AG09319 (cell line): ENCODE measurements at places on chromosomes 12 and 14.

- DNase-seq: no peak
These were observed 203.1 kb downstream of the AEBP2 start for GRCh38 chr12:19642345-19642744.

DNA sequence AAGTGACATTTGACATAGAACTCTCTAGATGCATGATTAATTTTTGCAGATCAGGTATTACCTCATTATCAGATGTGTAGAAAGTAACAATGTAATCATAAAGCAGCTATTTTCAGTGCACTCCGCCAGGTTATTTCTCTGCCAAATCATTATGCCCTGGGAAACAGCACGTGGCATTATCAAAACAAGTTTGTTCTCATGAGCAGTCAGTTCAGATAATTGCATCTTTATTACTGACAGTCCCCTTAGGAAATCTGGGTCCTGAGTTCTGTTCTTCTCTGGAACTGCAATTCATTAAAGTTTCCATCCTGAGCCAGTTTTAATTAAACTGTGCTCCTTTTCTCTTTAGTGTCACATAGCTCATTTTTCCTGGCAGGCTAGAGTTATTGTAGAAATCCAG lies 94.7 kb upstream of the KRR1 start:
- no peak for DNase-seq

DNA sequence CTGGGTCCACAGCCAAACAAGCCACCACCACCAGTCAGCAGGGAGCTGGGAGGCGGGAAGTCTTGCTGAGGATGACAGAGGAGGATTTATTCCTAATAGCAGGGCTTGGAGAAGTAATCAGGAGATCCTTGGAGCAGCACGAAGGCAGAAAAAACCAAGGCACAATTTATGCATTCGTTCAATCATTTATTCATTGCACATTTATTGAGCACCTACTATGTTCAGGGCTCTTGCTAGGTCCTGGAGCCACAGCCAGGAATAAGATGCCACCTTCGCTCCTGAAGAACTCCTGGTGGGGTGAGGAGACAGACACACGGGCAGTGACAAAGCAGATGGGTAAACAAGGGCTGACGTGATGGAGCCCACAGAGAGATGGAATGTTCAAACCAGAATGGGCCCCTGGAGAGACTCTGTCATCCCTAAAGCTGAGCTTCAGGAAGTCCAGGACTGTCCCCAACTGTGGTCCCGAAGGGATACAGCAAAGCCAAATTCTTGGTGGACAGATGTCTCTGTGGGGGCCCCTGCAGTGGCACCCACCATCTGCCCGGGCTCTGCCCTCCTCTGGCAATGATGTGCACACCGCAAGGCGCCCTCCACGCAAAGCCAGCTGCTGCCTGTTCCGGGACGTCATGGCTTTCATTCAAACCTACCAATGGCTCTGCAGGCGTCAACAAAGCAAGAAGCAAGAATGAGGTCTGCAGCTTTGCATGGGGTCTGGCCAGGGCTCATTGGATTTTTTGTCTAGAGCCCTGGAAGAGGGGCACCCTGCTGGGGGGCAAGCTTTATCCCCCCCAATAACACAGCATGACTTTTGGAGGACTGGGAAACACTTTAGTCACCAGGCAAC lies 3.0 kb upstream of the TESC start:
- no peak for DNase-seq

DNA sequence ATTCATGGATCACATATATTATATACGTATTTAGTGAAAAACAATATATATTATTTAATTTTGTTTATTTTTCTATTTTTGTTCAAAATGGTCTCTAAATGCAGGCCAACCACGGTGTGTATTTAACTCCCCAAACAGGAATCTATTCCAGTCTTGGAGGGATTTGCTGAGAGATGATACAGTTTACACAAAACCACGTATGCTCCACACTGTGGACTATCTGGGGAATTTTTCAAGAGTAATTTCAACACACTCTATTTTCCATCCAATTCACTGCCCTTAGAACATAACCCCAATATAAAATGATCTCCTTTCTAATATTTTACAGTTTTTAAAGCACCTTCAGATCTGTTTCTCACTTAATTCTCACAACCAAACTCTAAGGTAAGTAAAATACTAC lies 15.3 kb downstream of the EML1 start:
- no peak for DNase-seq

- no peak for DNase-seq
These were observed 318.4 kb downstream of the RAD51B start for GRCh38 chr14:68137704-68138619.

- no peak for DNase-seq
These were observed 1.7 kb downstream of the NCOR2 start for GRCh38 chr12:124565656-124566160.

- no peak for DNase-seq
These were observed 18.1 kb upstream of the SSPN start for GRCh38 chr12:26177283-26177682.

DNA sequence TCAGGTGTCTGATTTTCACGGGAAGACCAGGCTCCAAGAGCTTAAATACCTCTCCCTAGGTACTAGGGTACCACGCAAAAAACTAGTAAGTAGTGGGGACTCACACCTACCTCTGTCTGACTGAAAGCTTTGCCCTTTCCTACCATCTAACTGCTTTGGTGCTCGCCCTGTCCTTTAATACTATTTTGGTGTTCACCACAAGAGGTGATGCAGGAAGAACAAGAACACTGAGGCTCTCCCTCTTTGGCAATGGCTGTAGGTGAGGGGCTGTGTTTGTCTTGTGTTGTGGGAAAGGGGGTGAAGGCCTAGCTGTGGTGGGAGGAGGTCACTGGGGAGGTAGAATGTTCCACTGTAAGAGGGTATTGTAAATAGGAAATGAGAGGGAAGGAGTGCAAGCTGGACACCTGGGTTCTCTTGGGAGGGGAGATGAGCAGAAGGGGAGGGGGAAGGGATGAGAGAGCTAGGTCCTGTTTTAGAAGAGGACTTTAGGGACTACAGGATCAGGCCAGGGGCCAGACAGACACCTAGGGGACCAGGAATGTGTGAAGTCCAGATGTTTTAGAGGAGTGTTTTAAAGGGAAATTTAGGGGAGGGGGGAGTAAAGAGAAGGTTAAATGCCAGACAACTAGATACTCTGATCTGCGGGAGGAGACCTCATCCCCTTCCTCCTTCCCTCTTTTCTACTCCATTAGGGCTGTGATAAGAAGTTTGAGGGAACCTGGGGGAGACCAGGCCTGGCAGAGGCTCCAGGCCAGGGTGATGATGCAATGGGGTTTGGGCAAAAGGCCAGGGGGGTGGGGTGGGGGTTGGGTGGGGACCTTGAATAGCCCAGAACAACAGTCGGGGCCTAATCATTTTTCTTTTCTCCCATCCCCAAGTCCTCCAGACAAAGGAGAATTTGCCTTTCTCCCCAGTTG lies 2.1 kb downstream of the ITGA5 start:
- DNase-seq: no peak

GRCh38 chr12:132109741-132110140 lies 34.4 kb downstream of the DDX51 start:
- no peak for DNase-seq

GRCh38 chr12:117380083-117380482 lies 18.7 kb upstream of the NOS1 start:
- no peak for DNase-seq

DNA sequence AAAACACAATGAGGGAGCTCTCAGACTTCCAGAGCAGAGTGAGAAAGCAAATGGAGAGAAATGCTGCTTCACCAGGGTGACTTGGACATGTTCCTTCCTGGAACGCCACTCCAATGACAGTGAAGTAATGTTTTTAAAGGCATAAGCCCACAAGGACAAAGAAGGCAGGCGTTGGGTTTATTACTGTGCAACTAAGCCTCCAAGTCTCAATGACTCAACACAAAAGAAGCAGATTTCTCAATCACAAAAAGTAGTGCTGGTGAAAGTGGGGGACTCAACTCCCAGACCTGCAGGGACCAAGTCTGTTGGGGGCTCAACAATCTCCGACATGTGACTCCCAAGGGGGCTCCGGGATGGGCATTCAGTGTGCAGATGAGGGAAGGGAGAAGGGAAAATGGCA lies 505.2 kb downstream of the BCL11B start:
- no peak for DNase-seq

- no peak for DNase-seq
These were observed 290.3 kb downstream of the DPF3 start for GRCh38 chr14:72603639-72604038.

GRCh38 chr12:5756338-5756842 lies 188.7 kb downstream of the ANO2 start:
- no peak for DNase-seq

GRCh38 chr12:22687361-22688076 lies 62.5 kb downstream of the ETNK1 start:
- DNase-seq: peak; percentile 5

DNA sequence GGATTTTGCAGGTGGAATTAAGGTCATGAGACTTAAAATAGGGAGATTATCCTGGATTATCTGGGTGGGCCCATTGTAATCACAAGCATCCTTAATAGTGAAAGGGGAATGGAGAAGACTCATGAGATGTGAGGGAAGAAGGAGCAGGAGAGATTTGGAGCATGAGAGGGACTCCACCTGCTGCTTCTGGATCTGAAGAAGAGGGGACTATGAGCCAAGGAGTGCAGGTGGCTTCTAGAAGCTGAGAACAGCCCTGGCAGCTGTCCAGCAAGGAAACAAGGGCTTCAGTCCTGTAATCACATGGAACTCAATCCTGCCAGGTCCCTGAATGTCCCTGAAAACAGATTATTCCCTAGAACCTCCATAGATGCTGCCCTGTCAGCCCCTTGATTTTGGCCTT lies 67.8 kb downstream of the PELI2 start:
- no peak for DNase-seq

DNA sequence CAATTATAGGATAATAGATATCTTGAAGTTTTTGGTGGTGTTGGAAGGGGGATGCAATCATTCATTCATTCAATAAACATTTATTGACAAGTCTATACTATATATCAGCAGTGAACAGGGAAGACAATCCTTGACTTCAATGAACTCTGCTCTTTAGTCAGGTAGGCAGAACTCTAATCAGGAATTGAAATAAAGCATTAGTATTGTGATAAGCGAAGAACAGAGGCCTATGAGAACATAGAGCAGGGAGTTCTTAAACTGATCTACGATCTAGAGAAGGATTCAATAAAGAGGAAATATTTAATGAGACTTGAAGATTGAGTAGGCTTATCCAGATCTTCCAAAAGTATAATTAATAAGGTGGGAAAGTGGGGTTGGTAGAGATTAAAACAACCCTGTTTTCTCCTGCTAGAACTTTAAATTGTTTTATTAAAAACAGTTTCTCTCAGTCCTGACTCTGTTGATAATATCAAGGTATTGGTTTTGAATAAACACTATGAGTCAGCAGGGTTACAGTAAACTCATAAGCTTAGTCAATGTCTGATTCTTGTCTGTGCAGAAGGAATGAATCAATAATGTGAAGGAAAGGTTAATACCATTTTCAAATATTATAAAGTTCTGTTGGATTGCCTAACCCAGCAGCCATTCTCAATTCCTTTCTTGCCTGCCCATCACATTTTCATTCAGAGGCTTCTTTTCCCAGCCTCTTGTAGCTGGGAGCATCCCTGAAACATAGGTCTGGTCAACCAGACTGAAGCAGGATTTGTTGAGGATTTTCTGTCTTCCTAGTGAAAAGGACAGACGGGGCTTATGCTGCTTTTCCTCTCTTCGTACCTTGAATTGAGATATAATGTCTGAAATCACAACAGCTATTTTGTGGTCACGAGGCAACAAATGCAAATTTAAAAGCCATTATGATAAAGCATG lies 38.9 kb upstream of the KTN1 start:
- no peak for DNase-seq

DNA sequence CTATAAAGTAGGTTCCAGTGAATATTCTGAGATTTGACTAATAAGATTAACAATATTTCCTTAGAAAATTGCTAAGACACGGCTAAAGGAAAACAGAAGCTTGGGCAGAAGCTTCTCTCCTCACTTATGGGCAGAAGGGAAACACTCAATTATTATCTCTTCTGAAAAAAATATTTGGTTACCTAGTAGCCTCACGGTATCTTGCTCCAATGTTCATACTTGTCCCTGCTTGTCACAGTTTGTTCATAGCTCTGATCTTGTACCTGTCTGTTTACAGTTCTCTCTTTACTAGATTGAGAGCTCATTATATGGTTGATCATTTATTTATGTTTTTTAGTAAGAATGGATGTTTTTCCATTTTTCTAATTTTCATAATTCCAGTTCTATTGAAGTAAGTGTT lies 458.0 kb upstream of the ATP2B1 start:
- no peak for DNase-seq

GRCh38 chr12:89259821-89260220 lies 92.5 kb downstream of the DUSP6 start:
- DNase-seq: no peak

- DNase-seq: no peak
These were observed 24.9 kb downstream of the PUS7L start for GRCh38 chr12:43733687-43734086.

- peak; percentile 57 for DNase-seq
These were observed 1599.6 kb upstream of the TMEM132C start for GRCh38 chr12:126667339-126667738.

DNA sequence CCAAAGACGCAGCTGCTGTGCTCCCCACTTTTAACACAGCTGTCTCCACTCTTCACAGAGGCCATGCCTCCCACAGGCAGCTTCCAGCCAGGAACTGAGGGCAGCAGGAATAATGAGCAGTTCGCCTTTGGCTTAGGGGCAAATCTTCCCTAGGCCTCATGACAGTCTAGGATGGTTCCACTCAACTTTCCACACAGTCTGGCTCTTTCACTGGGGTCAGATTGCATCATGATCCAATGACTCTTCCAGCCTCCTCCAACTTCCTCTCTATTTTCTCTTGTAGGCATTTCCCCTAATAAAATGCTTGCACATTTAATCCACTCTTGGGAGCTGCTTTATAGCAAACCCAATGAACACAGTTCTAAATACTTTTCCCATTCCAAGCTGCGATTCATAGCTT lies 271.6 kb upstream of the ATP2B1 start:
- no peak for DNase-seq

GRCh38 chr12:122867691-122868461 lies 28.0 kb downstream of the VPS37B start:
- no peak for DNase-seq

- DNase-seq: no peak
These were observed 13.6 kb downstream of the ACADS start for GRCh38 chr12:120739031-120739762.

DNA sequence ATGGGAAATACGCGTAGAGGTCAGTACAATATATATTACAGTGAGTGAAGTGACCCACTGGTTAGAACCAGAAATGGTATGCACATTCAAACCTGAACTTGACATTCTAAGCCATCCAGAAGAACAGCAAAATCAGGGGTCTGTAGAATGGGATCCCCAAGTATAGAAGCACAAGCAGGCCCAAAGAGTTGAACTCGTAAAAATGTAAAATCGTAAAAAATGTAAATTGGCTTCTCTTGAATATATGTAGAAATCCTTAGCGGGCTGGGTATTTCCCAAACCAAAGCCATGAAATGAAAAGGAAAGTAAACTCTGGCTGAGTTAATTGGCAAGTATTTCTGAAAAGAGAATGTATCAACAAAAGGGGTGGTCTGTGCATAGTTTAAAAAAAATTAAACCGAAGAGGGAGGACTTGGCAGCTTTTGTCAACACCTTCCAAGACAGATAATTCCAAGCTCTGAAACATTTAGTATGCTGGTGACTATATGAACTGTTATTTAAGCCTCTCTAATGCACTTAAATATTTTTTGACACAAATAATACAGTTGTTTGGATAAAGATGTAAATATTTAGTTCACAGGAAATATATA lies 1505.6 kb upstream of the FLRT2 start:
- no peak for DNase-seq

GRCh38 chr14:75164809-75165208 lies 11.6 kb downstream of the TMED10 start:
- DNase-seq: no peak

- DNase-seq: no peak
These were observed 27.7 kb downstream of the LRP6 start for GRCh38 chr12:12239127-12239526.

- DNase-seq: no peak
These were observed 67.3 kb downstream of the TSPAN9 start for GRCh38 chr12:3144495-3144894.
